ENCODE measurements at places on chromosomes 11 and 22.

DNA sequence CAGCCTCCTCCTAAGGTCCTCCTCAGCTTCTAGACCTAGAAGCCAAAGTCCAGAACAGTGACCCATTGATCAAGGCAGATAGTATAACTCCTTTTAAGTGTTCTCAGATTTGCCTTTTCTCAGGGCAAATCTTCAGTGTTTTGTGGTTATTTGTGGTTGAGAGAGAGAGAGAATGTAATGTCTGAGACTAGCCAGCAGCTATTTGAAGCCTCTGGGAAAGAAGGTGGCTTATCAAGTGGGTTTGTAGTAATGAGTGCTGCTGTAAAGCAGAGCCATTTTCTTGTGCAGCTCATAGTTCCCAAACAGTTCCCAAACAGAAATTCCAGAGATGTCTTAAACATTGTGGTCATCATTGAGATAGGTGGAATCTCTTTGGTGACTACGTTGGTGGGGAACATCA is 89.5 kb downstream of the RNF169 start:
- no peak for DNase-seq

GRCh38 chr11:76075716-76076115 is 130.6 kb downstream of the WNT11 start:
- DNase-seq = no peak

GRCh38 chr11:102882389-102883024 is 7.7 kb upstream of the MMP12 start:
- no peak for DNase-seq

DNA sequence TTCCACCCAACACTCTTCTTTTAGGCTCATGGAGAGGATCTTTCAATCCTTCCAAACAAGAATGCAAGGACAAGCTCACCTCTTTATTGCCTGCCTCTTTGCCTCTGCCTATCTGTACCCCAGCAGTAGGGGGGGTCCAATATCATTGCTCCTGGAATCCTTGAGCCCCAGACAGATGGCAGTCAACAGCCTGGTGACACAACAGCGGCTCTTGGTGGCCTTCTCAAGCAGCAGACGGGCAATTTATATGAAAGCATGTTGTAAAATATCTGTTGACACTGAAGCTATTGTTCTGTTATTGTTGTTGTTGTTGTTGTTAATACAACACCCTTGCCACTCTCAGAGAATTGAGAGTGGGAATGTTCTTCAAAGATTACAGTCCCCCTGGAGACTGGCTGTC is 480.0 kb upstream of the CADM1 start:
- DNase-seq = no peak
